ENCODE measurements at places on chromosomes 7 and 10.

- no peak for DNase-seq
These were observed 38.1 kb downstream of the USP54 start for GRCh38 chr10:73552819-73553715.

GRCh38 chr10:42646214-42646613, 7.8 kb upstream of the ZNF33B start:
- no peak for DNase-seq

GRCh38 chr7:101239191-101239950, 1.8 kb upstream of the CLDN15 start:
- DNase-seq = no peak

DNA sequence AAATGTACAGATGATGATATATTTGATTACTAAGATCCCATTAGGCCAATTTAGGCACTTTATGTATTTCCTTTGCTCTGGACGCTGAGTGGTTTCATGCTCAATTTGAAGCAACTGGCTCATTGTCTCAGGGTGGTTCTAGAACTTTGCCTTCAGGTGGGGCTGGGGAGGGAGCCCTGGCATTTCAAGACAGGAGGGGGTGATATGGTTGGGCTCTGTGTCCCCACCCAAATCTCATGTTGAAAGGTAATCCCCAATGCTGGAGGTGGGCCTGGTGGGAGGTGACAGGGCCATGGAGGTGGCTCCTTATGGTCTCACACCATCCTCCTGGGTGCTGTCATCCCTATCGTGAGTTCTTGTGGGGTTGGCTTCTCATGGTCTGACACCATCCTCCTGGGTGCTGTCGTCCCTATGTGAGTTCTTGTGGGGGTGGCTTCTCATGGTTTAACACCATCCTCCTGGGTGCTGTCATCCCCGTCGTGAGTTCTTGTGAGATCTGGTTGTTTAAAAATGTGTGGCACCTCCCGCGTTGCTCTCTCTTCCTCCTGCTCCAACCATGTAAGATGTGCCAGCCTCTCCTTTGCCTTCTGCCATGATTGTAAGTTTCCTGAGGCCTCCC, 151.5 kb upstream of the KLF6 start:
- no peak for DNase-seq

- no peak for DNase-seq
These were observed 13.2 kb downstream of the TLL2 start for GRCh38 chr10:96500519-96500918.

DNA sequence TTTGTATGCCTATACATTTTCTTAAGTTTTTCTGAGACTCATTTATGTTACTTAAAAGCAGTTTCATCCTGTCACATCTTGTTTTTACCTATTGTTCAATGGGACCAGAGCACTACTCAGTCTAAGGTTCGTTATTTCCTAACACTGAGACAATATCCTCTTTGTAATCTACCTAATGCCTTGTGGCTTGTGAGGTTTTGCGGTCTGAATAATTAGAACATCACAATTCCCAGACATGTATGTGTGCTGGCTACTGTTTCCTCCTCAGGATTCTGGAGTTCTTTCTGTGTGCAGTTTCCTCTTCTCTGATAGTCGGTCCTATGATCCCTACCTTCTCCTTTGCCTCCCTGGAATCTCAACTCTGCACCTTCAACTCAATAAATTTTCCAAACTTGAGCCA, 620.2 kb downstream of the ANKRD7 start:
- no peak for DNase-seq

DNA sequence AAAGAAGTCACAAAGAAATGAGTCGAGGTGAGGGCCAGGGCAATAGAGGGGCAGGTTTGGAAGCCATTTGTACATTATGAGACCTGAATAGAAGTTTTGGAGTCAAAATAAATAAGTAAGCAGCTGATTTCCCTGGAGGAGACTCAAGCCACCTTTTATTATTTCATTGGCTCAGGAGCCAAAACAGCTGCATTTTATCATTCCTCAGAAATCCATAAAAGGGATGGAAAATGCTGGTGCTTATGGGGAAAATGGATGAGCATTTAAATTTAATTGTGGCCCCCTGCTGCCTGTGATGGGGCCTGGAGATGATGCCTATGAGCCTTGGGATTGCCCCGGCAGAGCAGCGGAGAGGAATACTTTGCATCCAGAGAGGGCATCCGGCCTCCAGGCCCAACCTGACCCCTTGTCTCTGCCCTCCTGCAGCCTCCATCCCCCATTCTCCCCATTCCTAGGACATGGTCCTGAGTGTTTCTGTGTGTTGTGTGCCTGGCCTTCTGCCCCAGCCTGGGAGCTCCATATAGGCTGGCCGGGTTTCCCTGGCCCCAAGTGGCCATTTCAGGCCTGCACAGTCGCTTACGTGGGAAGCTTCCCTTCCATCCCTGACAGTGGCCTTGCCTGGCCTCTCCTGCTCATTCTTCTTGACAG, 296.8 kb upstream of the ZMIZ1 start:
- DNase-seq = no peak

GRCh38 chr7:37782166-37782565, 66.2 kb upstream of the NME8 start:
- DNase-seq = no peak

GRCh38 chr7:16741676-16742075, 11.9 kb upstream of the TSPAN13 start:
- no peak for DNase-seq

DNA sequence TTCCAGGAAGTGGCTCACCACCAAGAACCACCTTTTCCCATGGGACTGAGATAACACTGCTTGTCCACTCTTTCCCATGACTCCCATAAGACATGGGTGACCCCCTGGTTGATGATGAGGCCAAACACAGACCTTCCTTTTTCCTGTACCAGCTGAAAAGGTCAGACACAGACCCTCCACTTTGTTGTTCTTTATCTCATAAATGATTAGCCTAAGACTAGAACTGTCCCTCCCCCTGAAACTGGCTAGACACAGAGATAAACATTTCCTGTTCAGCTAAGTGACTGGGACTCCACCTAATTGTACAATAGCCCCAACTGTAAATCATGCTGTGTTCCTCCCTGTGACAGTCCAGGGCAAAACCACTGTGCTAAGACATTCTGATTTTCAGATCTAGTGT, 8.2 kb upstream of the NRG3 start:
- DNase-seq = no peak

- DNase-seq = no peak
These were observed 57.1 kb downstream of the FIGNL1 start for GRCh38 chr7:50393076-50393475.

DNA sequence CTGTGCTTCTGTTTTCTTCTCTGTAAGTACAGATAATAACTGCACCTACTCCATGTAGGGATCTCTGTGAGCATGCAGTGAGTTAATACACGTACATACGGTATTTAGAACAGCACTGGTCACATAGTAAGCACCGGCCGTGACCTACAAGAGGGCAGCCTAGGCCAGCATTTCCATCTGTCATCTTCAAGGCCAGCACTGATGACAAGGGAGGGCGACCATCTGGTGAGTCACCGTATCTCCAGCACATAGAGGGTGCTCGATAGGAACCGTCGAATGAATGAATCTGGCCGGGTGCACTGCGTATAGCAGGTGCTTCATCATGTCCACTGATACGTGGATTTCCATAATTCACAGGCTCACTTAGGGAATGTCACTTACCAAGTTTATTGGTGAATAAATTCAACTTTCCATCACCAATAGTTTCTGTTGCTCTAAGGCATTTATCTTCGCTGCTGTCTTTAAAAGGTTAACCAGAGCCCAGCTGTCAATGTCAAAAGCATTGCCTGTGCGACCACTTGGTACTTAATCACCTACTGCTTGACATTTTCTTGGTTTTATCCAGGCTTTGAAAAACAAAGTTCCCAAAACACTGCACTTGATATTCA, 8.3 kb downstream of the NOD1 start:
- no peak for DNase-seq

DNA sequence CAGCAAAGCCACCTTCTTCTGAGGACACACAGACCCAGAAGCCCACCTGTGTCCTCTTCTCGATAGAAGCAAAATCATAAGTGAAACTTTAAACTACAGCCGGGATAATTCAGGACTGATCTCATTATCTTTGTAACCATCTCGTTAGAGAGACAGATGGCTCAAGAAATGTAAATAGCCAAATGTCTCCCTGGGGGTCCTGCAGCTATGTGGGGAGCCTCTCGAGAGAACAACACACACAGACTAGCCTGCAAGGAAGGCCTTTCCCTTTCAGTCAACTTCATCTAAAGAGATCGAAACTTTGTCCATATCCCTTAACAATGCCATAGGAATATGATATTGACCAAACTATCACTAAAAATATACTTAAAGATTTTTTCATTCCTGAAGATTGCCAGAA, 93.5 kb downstream of the VWC2 start:
- DNase-seq = no peak

- DNase-seq = no peak
These were observed 578.3 kb downstream of the ETV1 start for GRCh38 chr7:13411151-13411550.

DNA sequence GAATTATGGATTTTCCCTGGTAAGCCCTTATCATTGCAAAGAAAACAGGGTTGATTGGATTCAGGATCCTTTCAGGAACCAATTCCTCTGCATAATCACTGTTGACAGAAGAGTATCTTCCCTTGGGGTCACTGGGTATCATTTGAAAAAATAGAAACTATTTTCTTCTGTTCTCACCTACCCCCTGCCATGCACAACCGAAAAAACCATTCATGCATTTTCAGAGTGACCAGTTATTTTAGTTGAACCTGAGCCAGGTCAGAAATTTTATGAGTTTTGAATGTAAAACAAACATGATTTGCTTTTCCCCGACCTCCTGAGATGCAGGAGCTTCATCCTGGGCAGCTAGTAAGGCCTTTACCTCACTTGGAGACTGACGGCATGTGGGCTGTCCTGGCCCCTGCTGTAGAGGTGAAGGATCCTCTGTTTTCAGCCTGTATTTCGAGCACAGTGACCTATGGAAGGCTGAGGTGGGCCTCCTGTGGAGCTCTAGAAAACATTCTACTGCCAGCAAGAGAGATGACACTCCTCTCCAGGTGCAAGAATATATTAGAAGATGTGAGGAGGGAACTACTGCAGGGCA, 30.1 kb downstream of the TMEM178B start:
- no peak for DNase-seq

DNA sequence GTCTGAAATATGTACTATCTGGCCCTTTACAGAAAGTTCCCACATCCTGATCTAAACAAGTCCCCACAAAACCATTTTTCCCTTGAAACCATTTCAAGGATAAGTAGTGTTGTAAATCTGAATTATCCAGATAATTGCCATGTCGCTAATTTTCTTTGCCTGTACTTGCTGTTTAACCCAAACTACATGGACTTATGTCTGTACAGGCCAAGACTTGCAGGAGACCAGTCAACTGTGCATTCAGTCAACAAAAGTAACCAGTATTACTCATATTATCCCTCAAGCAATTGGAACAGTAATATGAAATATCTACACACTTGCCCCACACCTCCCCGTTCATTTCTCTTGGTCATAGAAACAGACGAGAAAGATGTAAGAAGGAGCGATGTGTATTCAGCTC, 347.8 kb upstream of the NFE2L3 start:
- no peak for DNase-seq

GRCh38 chr7:157840914-157841772, 504.3 kb downstream of the DNAJB6 start:
- no peak for DNase-seq

GRCh38 chr7:120695848-120696247, 162.1 kb downstream of the TSPAN12 start:
- DNase-seq = no peak

- DNase-seq = no peak
These were observed 4.8 kb downstream of the DHTKD1 start for GRCh38 chr10:12073526-12073925.

DNA sequence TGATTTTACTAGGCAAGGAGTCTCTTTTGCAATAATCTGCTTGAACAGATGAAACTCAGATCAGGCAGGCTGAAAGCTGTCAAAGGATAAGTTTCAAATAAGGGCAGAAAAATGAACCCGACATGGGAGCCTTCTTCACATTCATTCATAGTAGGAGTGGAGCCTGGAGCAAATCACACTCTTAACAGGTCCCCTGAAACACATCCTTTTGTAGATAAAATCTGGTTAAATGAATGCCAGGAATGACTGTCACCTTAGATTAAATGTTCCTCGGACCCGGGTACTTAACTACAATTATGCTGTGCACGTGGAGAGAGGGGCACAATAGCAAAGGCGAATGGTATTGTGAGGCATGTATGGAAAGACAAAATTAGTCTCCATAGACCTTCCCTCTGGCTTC, 344.7 kb upstream of the LRGUK start:
- no peak for DNase-seq

- DNase-seq = no peak
These were observed 251.1 kb upstream of the MEOX2 start for GRCh38 chr7:15937571-15937970.

- no peak for DNase-seq
These were observed 35.4 kb downstream of the JMJD1C start for GRCh38 chr10:63430091-63430998.

DNA sequence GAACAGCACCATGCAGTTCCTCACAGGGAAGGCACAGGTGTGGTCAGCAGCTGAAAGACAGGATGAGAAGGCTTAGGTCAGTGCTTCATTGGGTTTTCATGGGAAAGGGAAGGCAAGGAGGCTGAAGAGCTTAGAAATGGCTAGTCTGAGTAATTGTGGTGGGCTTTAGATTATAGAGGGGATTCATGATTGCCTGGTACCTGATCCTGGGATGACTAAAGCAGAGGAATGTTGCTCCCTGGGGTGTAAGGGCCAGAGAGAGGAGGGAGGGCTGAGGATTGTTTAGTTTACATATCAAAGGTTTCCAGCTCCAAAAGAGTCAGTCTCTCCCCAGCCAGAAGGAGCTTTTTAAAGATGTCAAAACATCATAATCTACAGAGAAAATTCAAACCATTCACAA, 396.3 kb upstream of the POM121L12 start:
- DNase-seq = no peak

- DNase-seq = no peak
These were observed 35.7 kb upstream of the MTPAP start for GRCh38 chr10:30384701-30385201.

- DNase-seq = no peak
These were observed 265.7 kb upstream of the MAGI2 start for GRCh38 chr7:79719216-79719615.

- DNase-seq = no peak
These were observed 2.2 kb upstream of the ATP6V1F start for GRCh38 chr7:128860158-128861073.
